ENCODE measurements at places on chromosomes 5 and 9.

DNA sequence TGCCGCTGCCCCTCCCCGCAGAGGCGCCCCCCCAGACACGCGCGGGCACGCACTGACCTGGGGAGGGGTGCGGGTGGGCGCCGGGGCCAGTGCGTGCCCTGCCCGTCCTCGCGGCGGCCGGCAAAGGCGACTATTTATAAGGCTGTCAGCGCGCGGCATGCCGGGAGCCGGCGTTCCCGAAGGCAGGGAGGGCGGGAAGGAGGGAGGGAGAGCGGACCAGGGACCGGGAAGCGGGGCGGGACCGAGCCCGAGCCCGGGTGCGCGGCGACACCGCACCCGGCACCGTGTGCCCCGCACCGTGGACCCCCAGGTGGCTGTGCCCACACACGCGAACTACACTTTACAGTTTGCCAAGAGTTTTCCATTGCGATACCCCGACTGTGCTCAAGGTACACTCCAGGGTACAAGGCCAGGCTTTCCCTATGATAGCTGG lies at the start of gene AK1:
TSS of gene AK1 (minus strand) at position 110 of the 433 bp plus-strand sequence. CDS start 3,058 bp downstream, outside the sequence.
- peak; percentile 55 for DNase-seq

GRCh38 chr5:138925090-138925635 lies 50.0 kb upstream of the LRRTM2 start:
- no peak for DNase-seq

GRCh38 chr5:148387325-148387724 lies 3.6 kb downstream of the FBXO38 start:
- peak; percentile 83 for DNase-seq

DNA sequence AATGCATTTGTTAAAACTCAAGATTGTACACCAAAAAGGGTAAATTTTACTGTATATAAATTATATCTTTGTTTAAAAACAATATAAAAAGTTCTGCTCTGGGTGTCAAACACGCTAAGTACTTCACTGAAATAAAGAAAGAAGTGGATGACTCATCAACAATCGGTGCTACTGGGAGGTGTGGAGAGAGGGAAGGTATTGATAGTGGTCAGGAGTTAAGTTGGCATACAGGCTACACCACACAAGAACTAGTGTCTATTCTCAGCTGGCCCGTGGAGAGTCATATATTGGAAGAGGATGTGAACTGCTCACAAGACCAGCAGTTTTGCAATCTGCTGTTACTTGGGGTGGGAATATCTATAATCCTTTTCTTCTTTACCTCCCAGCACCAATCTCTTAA lies 145.7 kb upstream of the TRPC7 start:
- no peak for DNase-seq

- no peak for DNase-seq
Measured at GRCh38 chr5:132011622-132012343, at the start of gene ACSL6. Gene ACSL6 (minus strand): TSS chr5:132011658. CDS start chr5:132011553, 105 bp downstream.

DNA sequence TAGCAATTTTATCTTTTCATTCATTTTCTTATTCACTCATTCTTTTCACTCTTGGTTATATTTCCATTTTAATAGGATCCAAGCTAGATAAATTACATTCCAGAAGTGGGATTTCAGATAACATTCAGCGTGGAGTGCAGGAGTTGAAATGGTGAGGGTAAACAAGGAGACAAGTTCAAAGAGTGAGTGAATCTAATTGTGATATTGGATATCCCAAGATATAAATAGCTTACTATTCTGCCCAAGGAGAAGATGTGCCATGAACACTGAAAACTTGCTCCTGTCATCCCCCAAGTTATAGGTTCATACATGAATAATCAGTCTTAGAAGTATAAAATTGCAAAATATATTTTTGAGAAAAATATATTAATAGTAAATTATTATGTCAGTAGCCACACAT lies 459.3 kb downstream of the CETN3 start:
- DNase-seq = no peak
